ENCODE measurements at places on chromosomes 13 and 19.

GRCh38 chr13:52804202-52804641 is 44.2 kb downstream of the PCDH8 start:
- DNase-seq = no peak

- no peak for DNase-seq
These were observed 1306.0 kb upstream of the SLC10A2 start for GRCh38 chr13:104372095-104372655.

DNA sequence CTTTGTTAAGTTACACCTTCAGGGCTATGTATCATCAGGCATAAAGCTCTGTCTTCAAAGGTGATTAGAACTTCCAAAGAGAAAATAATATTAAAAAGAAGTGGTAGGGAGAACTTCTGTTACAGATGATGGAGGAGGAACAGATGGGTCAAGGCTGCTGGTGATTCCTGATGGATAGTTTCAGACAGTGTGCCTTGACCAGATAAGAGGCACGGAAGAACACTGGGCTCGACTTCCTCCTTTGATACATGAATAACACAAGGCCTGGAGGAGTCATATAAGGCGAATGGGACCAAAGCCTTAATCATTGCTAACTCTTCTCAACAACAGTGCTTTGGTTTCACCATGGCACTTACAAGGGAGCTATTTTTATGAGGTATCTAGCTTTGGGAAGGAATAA is 128.1 kb upstream of the RXFP2 start:
- DNase-seq = no peak

DNA sequence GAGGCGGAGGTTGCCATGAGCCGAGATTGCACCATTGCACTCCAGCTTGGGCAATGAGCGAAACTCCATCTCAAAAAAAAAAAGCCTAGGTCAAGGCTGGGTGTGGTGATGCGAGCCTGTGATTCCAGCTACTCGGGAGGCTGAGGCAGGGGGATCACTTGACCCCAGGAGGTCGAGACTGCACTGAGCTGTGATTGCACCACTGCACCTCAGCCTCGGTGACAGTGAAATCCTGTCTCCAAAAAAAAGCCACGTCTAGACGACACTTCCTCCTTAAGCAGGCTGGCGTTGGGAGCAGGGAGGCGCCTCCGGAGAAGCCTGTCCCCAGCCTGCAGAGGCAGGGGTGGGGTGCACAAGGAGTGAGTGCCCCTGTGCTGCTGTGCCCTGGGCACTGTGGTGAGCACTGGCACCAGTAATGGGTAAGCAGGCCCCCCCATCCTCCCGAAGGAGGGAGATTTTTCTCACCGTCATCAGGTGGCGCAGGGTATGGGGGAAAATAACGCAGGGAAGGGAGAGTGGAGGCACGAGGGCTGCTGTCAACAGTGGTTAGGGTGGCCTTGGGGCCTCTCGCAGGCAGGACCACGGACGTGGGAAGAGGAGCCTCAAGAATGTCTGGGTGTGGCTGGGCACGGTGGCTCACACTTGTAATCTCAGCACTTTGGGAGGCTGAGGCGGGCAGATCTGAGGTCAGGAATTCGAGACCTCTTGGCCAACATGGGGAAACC is 706 bp downstream of the P2RY11 start:
- peak; percentile 73 for DNase-seq

- DNase-seq = no peak
These were observed 70.5 kb downstream of the ZNF568 start for GRCh38 chr19:36986601-36987000.

GRCh38 chr13:65603160-65603559 is 1627.0 kb downstream of the PCDH9 start:
- DNase-seq = no peak

- DNase-seq = peak; percentile 77
These were observed 2.8 kb upstream of the A1BG start for GRCh38 chr19:58355908-58356765.

DNA sequence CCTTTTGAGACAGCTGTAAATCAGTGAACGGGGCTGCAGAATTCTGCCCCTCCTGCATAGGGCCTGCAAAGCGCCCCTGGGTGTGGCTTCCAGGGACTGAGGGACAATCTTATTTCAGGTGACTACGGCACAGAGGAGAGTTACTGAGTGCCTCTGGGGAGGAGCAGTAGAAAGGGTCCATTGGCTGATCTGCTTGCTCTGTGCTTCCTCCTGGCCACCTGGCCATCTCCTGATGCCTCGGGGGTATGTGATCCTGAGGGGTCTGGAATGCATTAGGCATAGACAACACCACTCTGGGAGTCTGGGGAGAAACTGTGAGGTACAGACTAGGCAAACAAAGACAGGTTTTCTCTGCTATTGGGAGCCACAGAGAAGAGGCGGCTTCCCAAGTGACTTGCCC is 2.8 kb downstream of the KCTD15 start:
- peak; percentile 11 for DNase-seq

DNA sequence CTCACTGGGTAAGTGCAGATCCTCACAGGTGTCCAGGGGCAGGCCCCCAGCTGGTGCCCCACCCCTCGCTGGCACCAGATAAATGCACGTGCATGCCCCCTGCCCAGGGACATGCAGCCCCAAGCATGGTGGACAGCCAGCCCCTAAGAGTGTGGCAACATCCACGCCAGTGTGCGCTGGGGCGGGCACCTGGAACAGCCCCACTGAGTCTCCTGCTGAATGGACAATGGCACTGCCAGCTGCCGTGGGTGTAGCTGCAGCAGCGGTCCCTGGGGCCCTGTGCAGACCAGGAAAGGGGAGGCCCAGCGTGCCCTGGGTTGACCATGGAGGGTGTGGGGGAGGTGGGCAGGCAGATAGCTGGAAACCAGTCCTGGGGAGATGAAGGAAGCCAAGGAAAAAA is 538.7 kb upstream of the SGCG start:
- no peak for DNase-seq

- DNase-seq = no peak
These were observed 958.4 kb upstream of the SLC10A2 start for GRCh38 chr13:104024416-104025170.

DNA sequence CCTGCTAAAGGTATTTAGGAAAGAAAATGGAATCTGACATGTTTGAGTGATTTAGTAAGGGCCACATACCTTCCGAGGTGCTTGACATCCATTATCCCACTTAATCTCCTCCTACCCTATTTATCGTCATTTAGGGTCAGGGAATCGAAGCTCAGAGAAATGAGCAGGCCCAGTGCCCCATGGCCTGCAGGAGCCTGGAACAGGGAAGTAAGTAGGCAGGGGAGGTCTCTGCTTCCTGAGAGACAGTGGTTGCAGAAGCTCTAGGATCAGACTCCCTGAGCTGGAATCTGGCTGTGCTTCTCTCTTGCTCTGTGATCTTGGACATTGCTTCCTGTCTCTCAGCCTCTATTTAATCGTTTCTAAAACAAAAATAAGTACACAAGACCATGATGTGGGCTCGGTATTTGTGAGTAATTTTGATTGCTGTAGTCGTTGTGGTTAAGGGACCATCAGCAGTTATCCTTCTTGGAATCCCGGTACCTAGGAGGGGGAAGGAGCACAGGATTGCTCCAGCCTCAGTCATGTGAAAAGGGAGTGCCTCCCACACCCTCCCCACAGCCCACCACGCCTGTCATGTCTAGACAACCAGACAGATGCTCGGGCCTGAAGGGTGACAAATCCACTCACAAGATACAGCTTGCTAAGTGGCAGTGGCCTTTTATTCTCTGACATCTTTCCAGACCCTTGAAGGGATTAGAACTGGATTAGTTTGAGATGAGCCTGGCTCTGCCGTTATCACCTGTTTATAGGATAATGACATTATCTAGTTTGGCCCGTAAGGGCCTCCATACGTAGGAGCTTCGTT is 169.2 kb upstream of the TSHZ3 start:
- no peak for DNase-seq

- DNase-seq = no peak
These were observed 36.7 kb downstream of the DOCK9 start for GRCh38 chr13:98941126-98941525.

DNA sequence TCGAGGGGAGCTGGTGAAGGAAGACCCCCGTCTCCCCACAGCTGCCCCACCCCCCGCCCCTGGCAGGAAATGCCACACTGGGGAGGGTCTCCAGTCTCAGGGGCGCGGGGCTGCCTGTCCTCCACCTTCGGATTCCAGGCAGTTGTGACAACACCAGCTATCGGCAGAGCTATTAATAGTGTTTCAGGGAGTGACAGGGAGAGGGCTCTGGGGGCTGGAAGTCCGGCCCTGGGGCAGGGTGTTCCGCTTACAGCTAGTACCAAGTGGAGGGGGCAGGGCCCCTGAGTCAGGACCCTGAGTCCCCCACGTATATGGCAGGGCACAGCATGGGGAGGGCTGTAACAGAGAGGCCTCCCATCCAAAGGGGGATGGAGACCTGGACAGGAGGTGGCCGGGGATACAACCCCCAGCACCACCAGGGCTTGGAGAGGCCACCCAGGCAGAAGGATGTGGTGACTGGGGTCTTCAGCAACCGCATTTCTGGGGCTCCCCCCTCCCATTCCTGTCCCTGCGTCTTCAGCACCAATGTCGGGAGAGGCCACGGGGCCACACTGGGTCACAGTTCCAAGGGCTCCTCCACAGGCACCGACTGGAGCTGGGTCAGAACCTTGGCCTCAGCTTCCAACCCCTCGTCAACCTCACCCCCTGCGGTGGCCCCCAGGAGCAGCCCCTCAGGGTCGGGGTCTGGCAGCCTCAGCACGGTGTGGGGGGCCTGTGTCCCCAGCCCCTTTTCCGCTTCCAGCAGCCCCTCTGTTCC is 3.9 kb downstream of the SIX5 start:
- no peak for DNase-seq

DNA sequence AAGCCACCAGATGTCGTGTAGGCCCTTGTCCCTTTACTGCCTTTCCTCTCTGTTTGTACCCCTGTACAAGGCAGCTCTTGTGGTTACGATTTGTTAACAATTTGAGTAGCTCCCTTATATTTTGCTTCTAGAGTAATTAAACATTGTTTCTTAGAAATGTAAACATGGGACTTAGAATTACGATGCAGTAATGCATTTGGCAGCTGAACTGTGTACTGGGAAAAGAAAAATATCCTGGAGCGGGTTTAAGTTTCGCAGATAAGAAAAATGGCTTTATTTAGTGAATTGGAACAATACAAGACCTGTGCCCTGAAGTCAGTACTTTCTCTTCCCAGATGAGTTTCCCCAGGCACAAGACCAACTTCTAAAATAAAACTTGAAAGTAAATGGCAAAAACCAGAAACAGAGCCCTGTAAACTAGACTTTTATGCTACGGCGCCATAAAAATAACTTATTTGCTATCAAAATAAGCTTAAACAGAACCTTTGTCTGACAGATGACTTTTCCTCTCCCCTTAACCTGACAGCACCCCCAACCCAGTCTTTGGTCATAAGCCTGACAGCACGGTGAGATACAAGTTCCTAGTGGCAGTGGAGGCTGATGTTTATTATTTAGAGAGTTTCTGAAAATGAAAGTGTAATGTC is 63.0 kb downstream of the LRCH1 start:
- DNase-seq = no peak

GRCh38 chr19:35104361-35104760 is 11.3 kb upstream of the FXYD3 start:
- DNase-seq = no peak

- no peak for DNase-seq
These were observed 487.2 kb upstream of the GPC6 start for GRCh38 chr13:92739306-92739818.

GRCh38 chr13:114070098-114070799 is 62.2 kb downstream of the RASA3 start:
- DNase-seq = no peak

DNA sequence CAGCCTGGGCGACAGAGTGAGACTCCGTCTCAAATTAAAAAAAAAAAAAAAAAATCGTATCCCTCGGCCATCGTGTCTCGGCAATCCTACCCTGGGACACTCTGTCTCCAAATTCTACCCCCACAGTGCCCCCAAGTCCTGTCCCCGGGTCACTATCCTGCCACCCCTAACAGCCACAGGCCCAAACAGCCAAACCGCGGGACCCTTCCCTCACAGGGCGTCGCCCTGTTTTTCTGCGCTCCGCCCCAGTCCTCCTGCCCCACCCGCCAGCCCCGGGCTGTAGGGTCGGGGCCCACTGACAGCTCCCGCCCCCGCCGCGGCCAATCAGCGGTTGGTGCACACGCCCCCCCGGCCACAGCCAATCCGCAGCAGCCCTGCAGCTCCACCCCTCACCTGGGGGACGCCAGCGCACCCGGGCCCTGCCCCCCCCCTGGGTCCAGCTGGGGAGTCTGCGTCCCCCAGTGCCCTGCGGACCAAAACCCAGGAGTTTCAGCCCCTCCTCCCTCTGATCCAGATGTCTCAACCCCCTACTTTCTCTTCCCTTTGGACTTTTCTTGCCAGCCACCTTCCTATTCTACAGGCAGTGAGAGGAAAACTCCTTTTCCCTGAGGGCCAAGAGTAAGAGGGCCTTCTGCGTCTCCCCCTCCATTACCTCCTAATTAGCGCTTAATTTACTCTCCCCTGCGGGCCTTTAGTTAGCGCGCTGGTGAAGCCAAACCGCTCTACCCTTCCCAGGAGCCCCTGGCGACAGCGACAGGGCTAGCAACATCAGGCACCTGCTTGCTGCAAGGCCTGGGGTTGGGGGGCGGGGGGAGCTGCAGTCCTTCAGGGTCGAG is 1.5 kb upstream of the BCAT2 start:
- peak; percentile 93 for DNase-seq

- no peak for DNase-seq
These were observed 13.1 kb downstream of the AP2A1 start for GRCh38 chr19:49779731-49780555.

DNA sequence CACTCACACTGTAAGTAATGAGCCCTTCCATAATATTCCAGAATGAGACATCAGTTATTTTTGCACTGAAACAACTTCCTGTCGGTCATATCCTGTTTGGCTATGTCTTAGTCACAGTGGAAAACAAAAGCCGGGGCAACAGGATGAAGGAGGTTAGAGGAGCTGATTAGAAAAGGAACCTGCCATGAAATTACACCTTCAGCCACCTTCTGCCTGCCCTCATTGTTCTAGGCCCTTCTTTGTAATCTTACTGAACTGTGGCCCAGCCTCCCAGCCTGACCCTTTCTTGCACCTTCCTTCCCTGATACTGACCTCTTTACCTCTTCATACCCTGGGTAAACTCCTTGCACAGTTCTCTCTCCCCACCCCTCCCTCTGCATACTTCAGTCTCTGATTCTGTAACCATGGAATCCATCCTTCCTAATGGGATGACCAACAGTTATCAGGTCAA is 67.3 kb downstream of the DOCK9 start:
- DNase-seq = no peak

GRCh38 chr13:113355621-113356020 is 8.3 kb downstream of the GRTP1 start:
- DNase-seq = no peak

GRCh38 chr13:20716951-20717350 is 13.5 kb downstream of the IL17D start:
- peak; percentile 39 for DNase-seq

GRCh38 chr13:34034411-34034810 is 216.5 kb downstream of the RFC3 start:
- no peak for DNase-seq

DNA sequence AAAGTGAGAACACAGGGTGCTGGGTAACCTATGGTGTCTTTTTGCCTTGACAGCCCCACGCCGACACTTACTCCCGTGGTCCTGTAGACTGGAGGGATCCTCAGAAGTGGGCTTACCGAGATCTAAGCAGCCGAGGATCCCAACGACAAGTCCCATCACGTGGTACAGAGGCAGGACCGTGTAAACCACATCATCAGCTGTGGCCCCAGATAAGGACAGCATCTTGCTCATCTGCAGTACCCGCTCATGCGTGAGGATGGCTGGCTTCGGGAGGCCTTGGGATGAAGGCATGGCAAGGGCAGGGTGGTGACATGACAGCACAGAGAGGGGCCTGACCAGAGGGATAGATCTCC is 2.1 kb downstream of the SLC27A5 start:
- no peak for DNase-seq

GRCh38 chr13:66640231-66640630 is 589.9 kb downstream of the PCDH9 start:
- DNase-seq = no peak

- DNase-seq = no peak
These were observed 73.9 kb downstream of the WTIP start for GRCh38 chr19:34555447-34555846.
